ENCODE measurements at places on chromosomes 11 and 22.

GRCh38 chr22:42902875-42903510 lies 45.9 kb upstream of the ARFGAP3 start:
- DNase-seq: no peak

DNA sequence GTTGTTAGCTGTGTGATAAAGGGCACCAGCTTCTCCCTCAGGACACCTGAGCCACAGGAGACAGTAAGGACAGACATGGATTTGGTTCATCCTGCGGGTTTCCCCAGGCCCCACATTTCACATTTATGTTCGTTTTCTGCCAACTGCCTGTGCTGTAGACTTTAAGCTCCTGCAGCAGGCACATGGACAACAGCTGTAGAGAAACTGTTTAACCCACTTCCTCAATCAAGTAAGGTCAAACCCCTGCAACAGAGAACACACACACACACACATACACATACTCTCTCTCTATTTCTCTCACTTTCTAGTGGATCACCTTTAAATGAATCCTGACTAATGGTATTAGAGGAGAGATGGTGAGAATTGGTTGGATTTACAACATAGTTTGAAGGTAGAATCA lies 90.7 kb downstream of the C11orf87 start:
- no peak for DNase-seq

DNA sequence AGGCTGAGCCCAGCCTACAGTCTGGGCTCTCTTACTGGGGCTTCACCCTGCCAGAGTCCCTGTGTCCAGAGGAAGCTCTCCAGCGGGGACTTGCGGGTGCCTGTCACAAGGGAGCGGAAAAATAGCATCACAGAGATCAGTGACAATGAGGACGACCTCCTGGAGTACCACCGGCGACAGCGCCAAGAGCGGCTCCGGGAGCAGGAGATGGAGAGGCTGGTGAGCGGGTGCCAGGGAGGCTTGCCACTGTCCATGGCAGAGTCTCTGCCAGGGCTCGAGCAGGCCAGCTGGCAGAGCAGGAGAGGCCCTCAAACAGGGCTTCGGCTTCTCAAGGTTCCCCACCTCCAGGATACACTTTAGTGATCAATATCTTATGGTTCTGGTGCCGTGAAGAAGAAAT lies 21.0 kb downstream of the PHLDB1 start:
- no peak for DNase-seq

DNA sequence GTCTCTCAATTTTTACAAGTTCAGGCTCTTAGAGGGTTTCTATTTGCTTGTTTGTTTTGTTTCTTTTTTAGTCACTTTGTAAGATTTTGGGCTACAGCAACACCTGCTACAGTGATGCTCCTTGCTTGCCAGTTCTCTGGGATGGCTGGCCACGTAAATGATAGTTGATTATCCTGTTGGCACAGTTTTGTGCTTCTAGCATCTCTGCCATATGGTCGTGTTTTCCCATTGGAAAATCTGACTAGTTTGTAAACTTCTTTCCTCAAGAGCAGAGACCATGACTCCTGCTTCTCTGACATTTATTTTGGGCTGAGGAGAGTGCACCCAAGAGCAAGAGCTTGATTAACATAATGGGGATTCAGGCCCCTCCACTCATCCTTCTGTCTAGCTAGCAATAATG lies 1621.6 kb upstream of the RAG2 start:
- DNase-seq: no peak

DNA sequence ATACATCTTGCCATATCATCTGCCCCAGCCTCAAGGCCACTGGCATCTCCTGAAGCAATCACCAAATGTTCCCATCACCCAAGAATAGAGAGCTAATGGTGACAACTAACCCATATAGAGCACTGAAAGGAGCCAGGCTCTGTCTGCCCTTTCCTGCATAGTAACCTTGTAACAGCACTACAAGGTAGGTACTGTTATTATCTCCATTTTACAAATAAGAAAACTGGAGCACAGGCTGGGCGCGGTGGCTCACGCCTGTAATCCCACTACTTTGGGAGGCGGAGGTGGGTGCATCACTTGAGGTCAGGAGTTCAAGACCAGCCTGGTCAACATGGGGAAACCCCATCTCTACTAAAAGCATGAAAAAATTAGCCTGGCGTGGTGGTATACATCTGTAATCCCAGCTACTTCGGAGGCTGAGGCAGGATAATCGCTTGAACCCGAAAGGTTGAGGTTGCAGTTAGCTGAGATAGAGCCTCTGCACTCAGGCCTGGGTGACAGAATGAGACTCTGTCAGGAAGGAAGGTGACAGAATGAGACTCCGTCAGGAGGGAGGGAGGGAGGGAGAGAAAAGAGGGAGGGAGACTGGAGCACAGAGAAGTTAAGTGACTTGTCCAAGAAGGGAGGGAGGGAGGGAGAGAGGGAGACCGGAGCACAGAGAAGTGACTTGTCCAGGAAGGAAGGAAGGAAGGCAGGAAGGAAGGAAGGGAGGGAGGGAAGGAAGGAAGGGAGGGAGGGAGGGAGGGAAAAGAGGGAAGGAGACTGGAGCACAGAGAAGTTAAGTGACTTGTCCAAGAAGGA lies 2.2 kb downstream of the SLC35F2 start:
- no peak for DNase-seq

- DNase-seq: no peak
Observed at GRCh38 chr11:62850911-62851806, 11.8 kb upstream of the WDR74 start.

GRCh38 chr22:39292031-39292462 lies 27.4 kb downstream of the RPL3 start:
- no peak for DNase-seq

DNA sequence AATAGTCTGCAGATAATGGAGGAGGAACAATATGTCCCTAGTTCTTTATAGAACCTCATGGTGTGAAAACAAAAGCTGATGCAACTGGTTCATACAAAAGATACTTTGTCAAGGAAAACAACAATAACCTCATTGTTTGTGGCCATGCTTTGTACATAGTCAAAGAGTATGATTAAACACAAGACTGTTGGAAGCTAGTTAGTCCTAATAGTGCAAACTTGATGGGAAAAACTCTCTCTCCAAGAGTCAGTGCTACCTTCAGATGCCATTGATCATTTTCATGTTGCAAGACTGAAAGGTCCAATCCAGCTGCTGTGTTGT lies 20.1 kb upstream of the PLAAT2 start:
- no peak for DNase-seq

GRCh38 chr11:67520856-67521824 lies 2.1 kb downstream of the CABP2 start:
- no peak for DNase-seq

DNA sequence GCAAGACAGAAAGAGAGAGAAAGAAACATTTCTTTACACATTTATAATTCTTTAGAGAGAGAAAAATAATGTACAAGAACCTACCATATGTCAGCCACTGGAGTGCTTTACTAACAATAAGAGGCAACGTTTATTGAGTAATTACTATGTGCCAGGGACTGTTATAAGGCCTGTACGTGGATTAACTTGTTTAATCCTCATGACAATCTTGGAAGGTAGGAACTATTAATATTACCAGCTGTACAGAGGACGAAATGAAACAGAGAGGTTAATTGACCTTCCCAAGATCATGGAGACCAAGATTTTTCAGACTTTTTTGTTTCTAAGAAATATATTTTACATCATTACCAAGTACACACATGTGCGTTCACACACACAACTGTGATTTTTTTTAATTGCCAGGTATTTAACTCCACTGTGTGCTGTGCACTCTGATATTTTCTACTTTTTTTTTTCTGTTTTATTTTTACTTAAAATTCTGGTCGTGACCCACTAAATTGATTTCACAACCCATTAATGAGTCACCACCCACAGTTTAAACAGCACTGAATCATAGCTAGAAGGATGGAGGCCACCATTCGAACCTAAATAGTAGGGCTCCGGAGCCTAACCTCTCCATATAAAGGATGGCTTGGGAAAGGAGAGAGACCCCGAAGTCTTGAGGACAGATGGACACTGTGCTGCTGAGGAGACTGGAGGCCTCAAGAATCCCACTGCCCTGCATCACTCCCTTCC lies 21.4 kb downstream of the CREB3L1 start:
- DNase-seq: no peak

DNA sequence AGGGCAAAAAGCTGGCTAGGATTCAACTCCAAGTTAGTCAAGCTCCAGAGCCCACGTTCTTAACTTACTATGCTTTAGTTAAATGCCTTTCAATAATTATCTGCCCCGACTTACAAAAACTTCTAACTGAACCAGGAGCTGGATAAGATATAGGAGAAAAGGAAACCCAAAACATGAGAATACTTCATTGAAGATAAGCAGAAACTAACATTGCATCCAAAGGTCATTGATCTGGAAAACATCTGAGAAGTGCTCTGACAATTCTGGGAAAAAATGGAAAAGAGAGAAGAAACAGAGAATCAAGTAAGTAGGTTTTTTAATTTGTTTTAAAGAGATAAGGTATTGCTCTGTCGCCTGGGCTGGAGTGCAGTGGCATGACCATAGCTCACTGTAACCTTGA lies 27.2 kb downstream of the ACAT1 start:
- DNase-seq: no peak

- DNase-seq: no peak
Observed at GRCh38 chr11:130650456-130651030, 202.1 kb downstream of the ADAMTS15 start.

DNA sequence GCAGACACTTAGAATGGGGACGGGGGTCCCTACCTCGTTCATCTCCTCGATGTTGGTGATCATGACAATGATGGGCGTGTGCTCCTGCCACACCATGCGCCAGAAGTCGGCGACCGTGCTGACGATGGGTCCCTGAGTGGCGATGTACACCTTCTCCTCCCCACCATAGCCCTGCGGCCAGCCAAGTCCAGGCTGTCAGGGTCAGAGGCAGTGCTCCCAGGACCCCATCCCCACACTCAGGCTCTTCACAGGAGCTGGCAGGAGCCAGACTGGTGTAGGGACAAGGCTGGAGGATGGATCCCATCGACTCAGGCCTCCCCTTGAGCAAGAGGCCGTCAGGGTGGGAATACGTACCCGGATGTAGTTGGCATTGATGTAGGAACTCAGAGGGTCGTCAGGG lies 7.2 kb upstream of the IGSF22 start:
- DNase-seq: no peak

DNA sequence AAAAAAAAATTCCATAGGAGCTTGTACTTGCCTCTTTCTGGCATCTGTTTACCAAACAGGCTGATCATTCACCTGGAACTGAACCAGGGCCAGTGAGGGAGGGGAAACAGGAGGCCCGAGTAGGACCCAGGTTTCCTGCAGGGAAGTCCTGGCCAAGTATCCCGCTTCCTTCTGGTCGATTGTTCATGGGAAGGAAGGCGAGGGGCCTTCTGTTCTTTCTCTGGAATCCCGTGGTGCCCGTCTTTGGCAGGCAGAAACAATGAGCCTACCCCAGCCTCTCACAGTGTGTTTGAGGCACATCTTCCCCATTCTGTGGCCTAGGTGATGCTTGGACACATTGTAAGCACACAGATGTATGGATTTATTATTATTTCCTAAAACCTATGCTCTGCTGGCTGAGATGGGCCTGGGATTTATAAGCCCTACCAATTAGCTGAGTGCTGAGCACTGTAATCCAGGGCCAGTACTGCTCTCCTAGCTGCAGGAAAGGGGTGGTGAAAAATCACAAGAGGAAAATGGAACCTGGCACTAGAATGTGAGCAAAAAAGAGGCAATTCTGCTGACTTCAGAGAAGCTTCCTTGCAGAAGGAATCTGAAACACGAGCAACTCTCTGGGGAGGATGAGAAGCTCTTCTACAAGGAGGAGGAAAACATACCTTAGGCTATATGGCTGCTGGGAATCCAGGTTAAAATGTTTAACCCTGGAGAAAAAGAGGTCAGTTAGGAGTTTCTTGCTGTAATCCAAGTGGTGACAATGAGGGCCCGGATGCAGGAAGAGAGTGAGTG lies 53.5 kb downstream of the PRR5L start:
- no peak for DNase-seq

- no peak for DNase-seq
Observed at GRCh38 chr22:20761536-20761935, 12.4 kb upstream of the SERPIND1 start.

DNA sequence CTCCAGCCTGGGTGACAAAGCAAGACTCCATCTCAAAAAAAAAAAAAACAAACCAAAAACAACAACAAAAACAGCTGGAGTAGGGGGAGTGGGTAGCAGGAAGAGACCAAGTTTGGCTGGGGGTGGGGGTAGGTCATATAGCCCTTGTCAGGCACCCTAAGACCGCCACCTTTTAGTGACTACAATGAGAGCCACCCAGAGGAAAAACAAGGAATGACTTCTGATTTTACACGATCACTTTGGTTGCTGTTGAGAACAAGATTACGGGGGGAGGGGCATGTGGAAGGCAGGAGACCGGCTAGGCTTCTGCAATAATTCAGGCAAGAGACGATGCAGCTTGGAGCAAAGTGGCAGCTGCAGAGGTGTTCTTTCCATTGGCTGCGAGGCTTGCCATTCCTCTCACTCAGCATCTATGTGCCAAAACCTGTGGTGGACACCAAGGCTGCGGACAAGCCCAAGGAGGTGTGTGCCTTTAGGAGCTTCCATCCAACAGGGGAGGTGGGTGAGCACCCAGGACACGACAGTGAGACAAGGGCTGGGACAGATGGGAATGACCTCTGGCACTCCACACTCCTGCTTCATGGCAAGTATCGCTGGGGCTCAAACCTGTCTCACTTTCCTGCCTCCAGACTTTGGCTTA lies 1.7 kb downstream of the RPS19BP1 start:
- no peak for DNase-seq

DNA sequence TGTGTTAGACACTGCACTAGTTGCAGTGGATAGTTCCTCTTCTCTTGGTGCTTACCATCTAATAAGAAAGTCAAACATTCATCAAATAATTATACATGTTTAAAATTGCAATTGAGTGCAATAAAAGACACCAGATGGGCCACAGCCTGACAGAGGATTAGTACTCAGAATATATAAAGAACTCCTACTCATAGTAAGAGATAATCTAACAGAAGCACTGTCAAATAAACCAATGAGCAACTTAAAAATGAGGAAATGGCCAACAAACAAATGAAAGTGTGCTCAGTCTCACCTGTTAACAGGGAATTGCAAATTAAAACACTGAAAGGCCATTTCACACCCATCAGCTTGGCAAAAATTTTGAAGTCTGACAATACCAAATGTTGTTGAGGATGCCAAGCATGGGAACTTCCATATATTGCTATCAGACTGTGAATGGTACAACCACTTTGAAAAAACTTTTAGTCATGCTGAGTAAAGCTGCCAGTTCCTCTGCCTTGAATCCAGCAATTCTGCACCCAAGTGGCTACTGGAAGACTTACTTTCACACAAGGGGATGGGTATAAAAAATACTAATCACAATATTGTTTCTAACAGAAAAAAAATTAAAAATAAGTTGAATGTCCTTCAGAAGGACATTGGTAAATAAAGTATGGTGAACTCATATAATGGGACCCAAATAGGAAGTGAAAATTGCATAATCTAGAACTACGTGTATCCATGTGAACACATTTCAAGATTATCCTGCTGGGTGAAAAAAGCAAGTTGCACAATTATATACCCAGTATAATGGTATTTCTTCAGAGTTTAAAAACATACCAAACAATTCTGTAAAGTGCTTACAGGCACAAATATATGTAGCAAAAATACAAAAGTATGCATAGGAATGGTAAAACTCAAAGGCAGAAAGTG lies 41.4 kb upstream of the CREB3L1 start:
- DNase-seq: no peak

All from T follicular helper cell (primary cell).